ENCODE measurements at places on chromosomes 5 and 9. TPM values are rescaled to one million over a fixed set of nuclear protein-coding genes. Genes with fewer than 3 reads are reported as not detected.

- H3K4me3 ChIP-seq: no peak overlapping the region
- no peaks in the 10 kb centered on the region for H3K4me1 ChIP-seq
- DNase-seq: no peak
- H3K27me3 ChIP-seq: no peaks in the 10 kb centered on the region
Observed at GRCh38 chr5:121031491-121031890, 567.4 kb downstream of the PRR16 start.

- no peak for DNase-seq
- no peak overlapping the region for H3K4me3 ChIP-seq
- no peaks in the 10 kb centered on the region for H3K4me1 ChIP-seq
- no peak overlapping the region for H3K27ac ChIP-seq
- H3K27me3 ChIP-seq: no peaks in the 10 kb centered on the region
Observed at GRCh38 chr5:81717860-81718259, 33.0 kb downstream of the SSBP2 start.

DNA sequence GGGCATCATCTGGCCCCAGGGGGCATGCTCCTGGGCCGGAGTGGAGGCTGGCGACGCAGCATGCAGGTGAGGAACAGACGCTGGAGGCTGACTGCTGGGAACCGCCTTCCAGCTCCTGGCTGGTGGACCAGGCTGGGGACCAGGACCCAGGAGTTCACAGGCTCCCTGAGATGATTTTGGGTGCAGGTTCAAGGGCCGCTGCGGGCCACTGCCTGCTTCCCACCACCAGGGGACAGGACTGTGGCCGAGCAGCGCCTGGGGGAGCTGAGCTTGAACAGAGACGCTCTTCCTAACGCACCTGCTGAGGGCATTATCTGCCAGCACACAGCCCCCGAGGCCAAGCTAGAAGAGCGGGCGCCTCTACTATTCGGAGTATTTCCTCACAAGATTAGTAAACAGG is 132.1 kb upstream of the RAPGEF1 start:
- no peak for DNase-seq
- no peak overlapping the region for H3K4me3 ChIP-seq

DNA sequence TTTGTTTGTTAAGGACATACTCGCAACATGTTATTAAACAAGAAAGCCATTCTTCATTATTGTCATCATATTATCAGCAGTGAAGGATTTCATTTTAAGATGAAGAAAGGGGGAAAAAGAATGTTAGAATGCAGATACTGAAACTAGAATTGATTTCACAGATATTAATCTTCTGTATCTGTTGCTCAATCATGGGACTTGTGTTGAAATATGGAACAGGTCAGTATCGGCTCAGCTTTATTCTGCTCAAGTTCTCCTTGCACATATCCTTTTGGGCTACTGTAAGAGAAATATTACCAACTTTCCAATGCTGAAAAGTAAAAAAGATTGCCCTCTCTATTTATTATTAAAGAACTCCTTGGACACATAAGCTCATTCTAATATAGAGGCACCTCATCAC is 13.8 kb upstream of the ANXA1 start:
- H3K27ac ChIP-seq: no peak overlapping the region
- H3K4me3 ChIP-seq: no peak overlapping the region
- H3K4me1 ChIP-seq: peaks cover 10% of the 10 kb centered on the region
- DNase-seq: no peak

- H3K4me3 ChIP-seq: no peak overlapping the region
- H3K27me3 ChIP-seq: no peaks in the 10 kb centered on the region
- no peaks in the 10 kb centered on the region for H3K36me3 ChIP-seq
- H3K4me1 ChIP-seq: no peaks in the 10 kb centered on the region
- no peak overlapping the region for H3K27ac ChIP-seq
Observed at GRCh38 chr9:19155106-19155935, 28.0 kb upstream of the PLIN2 start.

DNA sequence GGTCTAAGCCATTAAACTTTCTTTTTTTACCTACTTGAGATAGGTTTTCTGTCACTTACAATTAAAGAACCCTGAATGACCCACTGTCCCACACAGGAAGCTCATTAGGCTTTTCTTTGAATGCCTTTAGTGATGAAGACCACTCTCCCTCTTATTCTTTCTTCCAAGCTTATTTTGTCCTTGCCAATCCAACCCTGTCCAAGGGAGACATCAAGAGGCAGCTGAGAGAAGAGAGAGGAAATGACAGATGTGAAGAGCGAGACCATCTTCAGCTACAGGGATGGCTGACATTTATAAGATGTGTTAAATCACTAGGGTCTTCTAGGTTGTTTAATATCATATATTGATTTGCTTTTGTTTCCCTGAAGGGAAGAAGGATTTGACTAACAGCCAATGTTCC is 133.5 kb downstream of the FAM114A2 start:
- H3K27me3 ChIP-seq: no peaks in the 10 kb centered on the region
- no peak overlapping the region for H3K4me3 ChIP-seq
- DNase-seq: no peak
- H3K36me3 ChIP-seq: no peaks in the 10 kb centered on the region
- H3K4me1 ChIP-seq: no peaks in the 10 kb centered on the region

Gene FBN2
- 43.8 TPM for total RNA-seq
